ENCODE measurements at places on chromosomes 1 and 21.

DNA sequence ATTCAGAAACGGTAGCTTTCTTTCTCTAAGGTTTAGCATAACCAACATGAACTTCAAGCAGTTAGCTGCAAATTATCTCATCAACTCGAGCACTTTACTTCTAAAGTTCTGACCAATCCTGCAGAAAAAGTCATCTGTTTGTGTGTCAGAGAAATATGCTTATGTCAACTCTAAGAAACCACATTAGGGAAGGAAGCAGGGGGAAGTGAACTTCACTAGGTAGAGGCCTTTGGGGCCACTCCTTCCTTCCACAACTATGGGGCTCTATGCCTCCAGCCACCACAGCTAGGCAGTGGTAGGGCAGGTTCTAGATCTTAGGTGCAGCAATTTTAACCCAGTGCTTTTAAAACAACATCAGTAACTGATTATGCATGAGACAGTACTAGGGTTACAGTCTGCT lies 375.9 kb downstream of the DSCAM start:
- no peak for DNase-seq

DNA sequence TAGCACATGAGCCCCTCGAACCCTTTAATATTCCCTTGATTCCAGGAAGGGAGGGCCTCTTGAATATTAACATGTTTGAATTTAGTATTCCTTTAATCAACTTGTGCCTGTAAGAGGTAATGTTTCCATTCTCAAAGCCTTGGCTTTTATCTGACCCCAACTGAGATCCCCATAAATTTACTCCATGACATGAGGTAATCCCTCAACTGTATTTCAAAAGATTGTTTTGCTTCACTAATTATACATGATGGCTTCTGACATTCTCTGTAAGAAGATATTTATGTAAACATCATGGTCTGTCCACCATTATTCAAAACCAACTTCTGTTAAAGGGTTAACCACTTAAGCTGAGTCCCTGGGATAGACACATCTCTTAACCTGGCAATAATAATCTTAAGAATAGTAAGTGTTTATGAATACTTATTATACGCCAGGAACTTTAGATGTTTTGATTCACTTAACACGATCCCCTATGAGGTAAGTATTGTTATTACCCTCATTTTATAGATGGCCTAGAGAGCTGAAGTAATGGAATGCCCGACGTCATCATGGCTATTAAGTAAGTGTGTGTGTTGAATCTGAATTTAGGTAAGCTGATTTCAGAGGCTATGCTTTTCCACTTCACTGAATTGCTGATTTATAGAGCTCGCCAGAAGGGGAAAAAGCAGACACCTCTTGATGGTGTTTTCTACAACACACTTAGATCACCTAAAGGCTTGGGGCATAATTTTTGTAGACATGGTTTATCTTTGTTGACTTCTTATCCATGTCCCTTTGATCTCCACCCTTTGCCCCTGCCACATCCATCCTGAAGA lies 11.1 kb downstream of the KRTAP19-1 start:
- DNase-seq: no peak

- DNase-seq: no peak
These were observed 56.3 kb downstream of the SLC9A1 start for GRCh38 chr1:27098431-27099134.

GRCh38 chr1:46306159-46306530 lies 2.6 kb downstream of the UQCRH start:
- DNase-seq: no peak

- no peak for DNase-seq
These were observed 16.6 kb downstream of the OBSCN start for GRCh38 chr1:228224198-228225164.

DNA sequence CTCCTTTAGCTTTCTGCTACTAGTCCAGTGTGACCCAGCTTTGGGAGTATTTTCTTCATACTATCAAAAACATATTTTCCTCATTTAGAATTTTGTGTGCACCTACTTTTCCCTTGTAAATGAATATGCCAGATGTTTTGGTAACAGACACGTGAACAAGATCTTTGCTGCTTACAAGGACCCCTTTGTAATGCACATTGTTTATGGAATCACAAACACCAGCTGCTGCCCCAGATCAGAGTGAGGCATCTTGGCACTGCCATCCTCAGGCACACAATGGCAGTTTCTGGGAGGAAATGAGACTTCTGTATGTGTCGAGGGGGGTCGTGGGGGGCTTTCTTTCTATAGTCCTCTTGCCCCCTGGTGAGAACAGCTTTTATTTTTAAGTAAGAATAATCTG lies 115.7 kb downstream of the RGL1 start:
- DNase-seq: no peak

DNA sequence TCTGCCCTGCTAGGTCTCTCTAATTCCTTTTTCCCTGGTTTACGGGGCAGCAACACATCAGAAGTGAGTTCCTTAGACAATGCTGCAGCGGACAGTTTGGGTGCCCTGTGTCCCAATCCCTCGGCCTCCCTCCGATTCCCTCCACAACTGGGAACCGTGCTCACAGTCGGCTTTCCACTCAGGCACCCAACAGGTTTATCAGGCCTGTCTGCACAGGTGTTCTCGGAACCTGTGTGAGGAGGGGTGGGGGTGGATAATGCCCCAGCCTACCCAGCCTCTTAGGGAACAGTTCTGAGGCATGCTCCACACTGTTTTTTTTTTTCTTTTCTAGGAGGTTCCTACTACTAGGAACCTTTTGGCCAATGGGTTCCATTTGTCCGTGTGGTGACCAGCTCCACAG lies 131.2 kb downstream of the DISC1 start:
- DNase-seq: no peak

DNA sequence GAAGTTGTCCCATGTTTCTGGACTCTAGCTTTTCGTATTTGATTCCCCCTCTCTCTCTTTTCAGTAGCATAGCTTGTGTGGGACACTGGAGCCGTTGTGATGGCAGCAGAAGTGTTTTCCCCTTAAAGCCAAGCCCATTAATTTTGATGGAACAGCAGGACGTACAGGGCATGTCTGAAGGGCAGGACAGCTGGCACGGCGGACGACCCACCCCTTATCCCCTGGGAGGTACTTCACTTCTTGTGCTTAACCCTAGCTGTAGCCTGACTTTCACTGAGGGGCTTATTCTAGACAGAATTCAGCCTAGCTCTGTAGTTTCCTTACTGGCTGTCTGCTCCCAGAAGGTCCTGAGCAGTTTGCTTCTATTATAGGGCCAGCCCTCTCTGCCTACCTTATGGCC lies 8.6 kb upstream of the PPFIA4 start:
- no peak for DNase-seq

GRCh38 chr1:51738681-51739080 lies 121.8 kb downstream of the OSBPL9 start:
- no peak for DNase-seq

DNA sequence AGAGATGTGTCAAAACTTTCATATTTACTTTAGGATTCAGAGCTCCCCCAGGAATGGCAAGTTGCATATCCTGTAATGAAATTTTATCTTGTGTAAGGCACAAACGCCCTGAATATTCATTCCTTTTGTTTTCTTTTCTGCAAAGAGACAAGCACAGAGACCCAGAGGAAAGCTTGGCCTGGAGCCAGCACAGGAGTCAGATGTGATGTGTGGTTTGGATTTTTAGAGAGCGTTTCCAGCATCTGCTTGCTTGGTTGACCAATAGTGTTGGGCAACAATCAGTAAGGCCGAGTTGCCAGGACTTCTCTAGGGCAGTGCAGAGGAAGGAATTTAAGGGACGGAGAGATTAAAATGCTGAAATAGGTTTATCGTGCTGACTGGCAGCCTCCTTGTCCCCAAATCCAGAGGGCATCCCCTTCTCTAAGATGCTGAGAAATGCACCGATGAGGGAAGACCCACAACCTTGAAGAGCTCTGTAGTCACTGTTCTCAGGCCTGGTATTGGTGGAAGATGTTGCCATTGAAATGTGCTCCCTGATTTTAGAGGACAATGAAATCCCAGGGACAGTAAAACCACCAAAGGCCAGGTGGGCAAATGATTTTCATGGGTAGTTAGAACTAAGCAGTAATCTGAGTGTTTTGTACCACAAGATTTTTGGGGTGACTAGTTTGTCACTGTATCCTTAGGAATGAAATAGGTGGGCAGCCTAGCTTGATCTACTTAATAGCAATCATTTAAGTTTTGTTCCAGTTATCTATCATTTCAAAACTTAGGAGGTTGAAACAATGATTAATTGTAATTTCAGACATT lies 37.9 kb upstream of the RHOU start:
- DNase-seq: no peak

GRCh38 chr1:82632155-82632554 lies 831.4 kb downstream of the ADGRL2 start:
- DNase-seq: no peak

DNA sequence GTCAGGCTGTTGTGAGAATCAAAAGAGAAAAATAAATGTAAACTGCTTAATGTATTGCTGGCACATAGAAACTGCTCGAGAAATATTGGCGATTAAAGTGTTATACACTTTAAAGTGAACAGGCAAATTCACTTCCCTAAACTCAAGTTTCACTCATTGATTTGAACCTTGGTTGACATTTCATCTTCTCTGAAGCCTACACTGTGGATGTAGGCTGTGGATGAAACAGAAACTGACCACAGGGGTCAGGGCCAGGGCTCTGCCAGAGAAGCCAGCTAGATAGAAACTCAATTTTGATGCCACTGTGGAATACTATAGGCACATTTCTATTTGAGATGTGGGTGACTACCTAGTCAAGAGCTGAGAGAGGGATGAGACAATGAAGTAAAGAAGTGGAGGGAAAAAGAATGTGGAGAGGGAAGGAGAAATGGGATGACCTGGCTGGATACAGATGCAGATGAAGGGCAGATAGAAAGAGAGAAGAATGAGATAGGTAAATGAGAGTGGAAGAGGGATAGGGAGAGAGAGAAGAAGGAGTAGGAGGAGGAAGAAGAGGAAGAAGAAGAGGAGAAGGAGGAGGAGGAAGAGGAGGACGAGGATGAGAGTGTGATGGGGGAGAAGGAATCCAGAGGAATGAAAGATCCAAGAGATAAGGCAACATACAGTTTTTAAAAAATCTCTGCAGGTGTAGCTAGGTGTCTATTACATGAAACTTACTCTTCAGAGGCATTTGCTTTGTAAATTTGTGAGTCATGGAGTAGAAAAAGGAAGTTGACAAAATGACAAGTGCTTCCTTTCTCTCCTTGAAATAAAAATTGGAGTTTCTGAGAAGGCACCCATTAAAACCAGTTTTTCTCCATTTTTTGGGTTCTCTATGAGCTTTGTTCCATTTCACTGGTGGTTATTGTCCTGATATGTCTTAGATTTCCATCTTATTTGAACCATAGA lies 17.4 kb upstream of the CD1D start:
- no peak for DNase-seq

- DNase-seq: no peak
These were observed 402.1 kb upstream of the B3GALT2 start for GRCh38 chr1:193588311-193589082.

GRCh38 chr1:14884614-14885175 lies 268.9 kb upstream of the TMEM51 start:
- no peak for DNase-seq

GRCh38 chr1:221620437-221621384 lies 121.2 kb downstream of the DUSP10 start:
- no peak for DNase-seq

DNA sequence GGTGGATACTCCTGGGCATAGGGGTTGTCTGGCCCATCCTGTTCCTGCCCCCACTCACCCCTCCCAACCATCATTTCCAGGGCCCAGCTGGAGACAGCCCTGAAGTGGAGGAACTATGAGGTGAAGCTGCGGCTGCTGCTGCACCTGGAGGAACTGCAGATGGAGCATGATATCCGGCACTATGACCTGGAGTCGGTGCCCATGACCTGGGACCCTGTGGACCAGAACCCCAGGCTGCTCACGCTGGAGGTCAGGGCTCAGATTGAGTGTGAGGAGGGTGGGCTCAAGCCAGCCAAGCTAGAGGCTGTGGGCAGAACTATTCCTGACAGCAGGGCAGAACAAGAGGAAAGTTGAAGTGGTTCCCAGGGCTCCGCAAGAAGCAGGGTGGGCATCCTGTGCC lies 14.2 kb downstream of the RHOC start:
- DNase-seq: no peak

DNA sequence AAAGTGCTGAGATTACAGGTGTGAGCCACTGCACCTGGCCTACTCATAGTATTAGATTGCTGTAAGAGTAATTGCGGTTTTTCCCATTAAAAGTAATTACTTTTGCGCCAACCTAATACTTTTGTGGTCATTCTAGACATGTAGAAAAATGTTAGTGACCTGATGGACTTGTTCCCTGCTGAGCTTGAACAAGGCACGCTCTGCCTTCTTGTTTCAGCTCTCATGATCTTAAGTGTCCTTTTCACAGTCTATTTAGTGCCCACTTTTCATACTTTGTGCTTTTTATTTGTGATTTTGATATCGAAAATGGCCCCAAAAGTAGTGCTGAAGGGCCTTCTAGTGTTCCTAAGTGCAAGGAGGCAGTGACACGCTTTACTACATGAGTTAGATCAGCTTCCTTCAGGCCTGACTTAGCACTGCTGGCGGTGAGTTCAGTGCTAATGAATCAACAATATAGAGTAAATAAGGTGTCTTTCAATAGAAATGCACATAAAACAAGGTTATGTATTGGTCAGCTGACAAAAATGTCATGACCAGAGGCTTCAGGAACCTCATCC lies 5.6 kb upstream of the RD3 start:
- DNase-seq: no peak

DNA sequence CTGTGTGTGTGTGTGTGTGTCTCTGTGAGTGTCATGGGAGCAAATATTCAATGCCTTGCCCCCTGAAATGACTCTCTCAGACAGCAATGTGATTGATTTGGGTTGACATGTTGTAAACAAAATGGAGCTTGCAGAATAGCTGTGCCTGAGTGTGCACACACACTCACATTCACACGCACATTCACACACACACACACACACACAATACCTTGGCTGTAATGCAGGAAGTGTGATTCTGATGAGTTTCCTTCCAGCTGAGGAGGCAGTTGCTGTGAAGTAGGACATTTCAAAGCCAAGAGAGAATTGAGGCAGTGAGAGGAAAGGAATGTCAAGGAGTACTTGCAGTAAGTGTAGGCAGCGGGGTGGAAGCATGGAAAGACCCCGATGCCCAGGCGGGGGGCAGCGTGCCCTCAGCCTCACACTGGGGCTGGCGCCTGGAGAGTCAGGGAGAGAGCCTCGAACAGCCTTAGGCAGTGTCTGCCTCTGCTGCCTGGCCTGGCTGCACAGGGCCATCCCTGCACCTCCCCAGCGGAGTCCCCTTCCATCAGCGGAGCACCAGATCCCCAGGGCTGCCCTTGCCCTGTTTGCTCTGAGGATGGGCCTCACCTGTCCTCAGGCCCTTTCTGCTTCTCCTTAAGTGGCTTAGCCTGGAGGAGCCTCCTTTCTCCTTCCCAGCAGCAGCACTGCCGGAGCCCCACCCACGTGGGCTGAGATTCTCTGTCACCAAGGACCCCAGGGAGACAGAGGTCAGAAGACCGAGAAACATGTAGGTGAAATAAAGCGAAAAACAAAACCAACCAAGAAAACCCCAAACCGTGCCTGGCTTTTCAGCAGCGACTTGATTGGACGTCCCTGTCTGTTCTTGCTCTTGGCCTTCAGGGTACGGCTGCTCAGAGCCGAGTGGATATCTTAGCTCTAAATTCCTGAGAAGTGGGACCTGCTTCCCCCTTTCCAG lies 9.2 kb downstream of the VASH2 start:
- DNase-seq: no peak

DNA sequence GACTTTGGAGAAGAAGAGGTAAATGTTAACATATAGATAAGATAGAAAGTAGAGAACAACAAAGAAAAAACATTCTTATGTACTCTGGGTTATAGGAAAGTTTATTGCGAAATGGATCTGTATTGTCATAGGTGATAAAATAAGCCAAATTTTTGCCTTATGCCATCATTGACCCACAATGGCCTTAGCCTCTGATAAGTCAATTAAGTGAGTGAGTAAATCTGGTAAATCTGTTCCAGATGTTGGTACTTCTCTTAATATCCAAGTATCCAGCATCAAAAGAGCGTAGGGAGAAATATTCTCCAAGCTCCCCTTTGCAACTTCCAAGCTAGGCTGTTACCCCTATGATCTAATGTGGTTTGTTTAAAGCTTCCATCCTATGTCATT lies 38.3 kb upstream of the CLCA4 start:
- no peak for DNase-seq

All from NCI-H510A (cell line).